ENCODE measurements at places on chromosomes 11 and 22.

DNA sequence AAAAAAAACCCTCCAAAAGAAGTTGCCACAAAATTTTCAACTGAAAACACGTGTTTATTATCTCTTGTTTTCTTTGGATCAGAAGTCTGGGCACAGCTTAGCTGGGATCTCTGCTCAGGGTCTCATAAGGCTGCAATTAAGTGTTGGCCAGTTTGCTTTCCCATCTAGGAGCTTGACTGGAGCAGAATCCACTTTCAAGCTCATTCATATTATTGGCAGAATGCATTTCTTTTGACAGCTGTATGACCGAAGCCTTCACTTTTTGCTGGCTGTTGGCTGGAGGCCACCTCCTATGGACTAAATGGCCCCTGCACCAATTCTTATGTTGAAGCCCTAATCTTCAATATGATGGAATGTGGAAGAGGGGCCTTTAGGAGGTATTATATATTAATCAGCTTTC lies 139.6 kb downstream of the DDX10 start:
- DNase-seq = no peak

GRCh38 chr11:17277024-17277584 lies 565 bp downstream of the NUCB2 start:
- DNase-seq = peak; percentile 47

- no peak for DNase-seq
Observed at GRCh38 chr11:60731586-60731985, 7.1 kb downstream of the MS4A18 start.

DNA sequence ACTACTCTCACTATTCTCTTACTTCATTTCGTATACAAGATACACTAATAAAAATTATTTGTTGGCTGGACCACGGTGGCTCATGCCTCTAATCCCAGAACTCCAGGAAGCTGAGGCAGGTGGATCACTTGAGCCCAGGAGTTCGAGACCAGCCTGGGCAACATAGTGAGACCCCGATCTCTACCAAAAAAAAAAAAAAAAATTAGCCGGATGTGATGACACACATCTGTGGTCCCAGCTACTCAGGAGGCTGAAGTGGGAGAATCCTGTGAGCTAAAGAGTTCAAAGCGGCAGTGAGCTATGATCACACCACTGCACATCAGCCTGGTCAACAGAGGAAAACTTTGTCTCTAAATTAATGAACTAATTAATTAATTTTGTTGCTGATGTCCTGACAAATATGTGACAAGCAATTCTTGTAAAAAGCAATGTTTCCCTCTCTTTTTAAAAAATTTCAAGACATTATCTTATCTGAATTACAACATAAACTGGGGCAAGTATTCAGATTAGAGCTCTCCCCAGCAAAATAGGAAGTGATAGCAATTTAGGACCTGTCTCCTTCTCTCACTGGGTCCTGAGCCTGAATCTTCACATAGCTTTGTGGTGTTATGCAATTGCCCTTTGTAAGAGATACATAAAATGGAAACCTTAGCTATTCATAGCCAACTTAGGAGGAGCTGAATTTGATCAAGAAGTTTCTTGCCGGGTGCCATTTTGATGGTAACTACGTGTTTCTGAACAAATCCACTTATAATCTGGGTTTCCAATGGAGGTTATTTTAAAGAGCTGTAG lies 17.6 kb upstream of the TMA7B start:
- DNase-seq = no peak

DNA sequence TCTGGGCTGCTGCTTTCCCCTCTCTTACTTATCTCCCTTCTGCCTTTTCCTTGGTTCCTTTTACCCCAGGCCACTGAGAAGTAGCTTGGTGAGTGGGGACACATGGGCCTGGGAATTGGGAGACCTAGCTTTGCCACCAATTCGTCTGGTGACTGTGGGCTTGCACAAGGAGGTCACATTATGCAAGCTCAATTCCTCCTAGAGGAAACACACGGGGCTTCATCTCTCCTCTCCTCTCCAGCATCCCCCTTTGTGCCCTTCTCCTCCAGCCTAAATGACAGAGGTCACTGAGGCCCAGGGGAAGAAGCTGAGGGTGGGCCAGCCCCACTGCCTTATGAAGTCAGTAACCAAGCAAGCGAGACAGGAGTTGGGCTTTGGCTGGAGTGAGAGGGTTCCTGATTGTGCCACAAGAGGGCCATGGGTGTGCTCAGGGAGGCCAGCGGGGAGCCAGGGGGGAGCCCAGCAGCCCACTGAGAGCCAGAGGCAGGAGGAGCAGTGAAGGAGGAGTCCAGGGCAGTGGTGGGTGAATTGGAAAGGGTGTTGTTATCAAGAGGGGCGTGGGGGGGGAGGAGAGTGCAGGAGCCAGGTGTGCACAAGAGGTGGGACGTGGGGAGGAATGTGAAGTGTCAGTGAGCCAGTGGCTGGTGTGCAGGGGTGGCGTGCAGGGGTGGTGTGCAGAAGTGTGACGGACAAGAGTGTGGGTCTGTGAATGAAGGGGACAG lies 2.0 kb downstream of the CLCF1 start:
- peak; percentile 45 for DNase-seq

Data from CD4-positive, alpha-beta T cell treated with Interleukin-21 for 1 hour (primary cell).